ENCODE measurements at places on chromosomes 2 and 18. TPM values are rescaled to one million over a fixed set of nuclear protein-coding genes. Genes with fewer than 3 reads are reported as not detected.

The TACR1 gene
- not detected for total RNA-seq

The MSGN1 gene
- total RNA-seq = not detected

The VSNL1 gene
- total RNA-seq = 8.7 TPM

The KHK gene
- total RNA-seq = 1.7 TPM

The CNDP1 gene
- not detected for total RNA-seq
